SW 1271 (cell line): ENCODE measurements at places on chromosomes 2 and 18.

DNA sequence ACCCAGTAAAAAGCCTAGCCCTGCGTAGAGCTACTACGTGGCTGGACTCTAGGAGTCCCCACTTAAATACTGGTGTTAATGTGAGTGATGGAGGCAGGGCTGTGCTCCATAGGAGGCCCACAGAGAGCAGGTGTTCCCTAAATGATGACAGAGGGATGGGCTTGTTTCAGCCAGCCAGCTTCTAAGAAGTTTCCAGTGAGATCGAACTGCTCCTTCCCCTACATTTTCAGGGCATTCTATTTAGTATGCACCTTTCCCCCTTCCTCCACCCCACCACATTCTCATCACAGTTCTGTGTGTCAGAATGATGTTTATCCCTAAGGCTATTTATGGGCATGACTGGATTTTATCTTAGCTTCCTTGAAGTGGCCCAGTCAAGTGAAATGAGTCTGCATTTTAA, 213.0 kb downstream of the TRIB2 start:
- DNase-seq = no peak

GRCh38 chr2:182372661-182373060, 54.2 kb downstream of the PDE1A start:
- peak; percentile 94 for DNase-seq

GRCh38 chr2:181300600-181301291, 156.4 kb upstream of the ITGA4 start:
- DNase-seq = no peak

GRCh38 chr2:11242542-11243174, 87.4 kb downstream of the SLC66A3 start:
- DNase-seq = no peak

- no peak for DNase-seq
Observed at GRCh38 chr2:101307950-101308431, 510 bp downstream of the RNF149 start.
